ENCODE measurements at places on chromosomes 6 and 20.

GRCh38 chr20:25605148-25605547 lies 18.7 kb downstream of the NANP start:
- no peak for DNase-seq

DNA sequence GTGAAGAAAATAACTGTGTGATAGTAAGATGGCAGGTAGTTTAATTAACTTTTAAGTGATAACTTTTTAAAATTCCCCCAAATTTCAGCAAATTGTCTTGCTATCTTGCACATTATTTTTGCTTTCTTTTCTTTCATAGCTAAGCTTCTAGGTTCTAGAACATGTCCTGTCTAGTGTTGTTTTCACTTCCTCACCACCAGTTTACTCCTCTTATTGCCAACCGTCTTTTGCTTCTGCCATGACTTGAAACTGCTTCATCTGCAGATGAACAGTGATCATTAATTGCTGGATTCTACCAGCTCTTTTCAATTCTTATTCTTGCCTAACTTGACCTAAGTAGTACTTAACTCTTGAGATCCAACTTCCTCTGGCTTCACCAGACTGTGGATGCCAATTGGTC lies 137.8 kb downstream of the CENPW start:
- DNase-seq, result no peak

GRCh38 chr6:35550437-35550836 lies 37.7 kb upstream of the TULP1 start:
- no peak for DNase-seq

DNA sequence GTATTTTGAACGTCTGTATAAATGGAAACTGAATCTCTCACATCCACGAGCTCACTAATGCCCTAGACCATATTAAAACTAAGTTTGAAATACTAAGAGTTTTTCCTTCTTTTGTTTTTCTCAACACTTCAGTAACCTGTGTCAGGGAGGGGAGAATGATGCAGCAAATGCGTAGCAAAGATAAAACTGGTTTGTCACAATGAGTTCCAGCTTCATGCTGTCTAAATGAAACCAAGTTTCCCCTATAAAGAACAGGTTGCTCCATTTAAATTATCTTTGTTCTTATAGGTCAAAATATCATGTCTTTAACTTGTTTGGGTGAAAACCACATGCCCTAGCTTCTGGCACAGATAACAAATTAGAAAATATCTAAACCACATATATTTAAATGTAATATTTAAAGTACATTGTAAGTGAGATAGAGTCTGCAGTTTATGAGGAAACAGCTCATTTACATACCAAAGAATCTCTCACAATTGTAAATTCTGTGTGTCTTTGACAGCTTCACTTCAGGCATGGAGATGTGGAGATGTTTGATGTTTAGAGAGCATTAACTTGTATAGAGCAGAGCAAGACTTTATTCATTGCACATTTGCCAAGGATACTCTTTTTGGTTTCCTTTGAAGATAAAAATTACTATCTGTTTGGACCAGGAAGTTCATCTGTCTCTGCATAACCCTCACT lies 7.3 kb downstream of the TRDN start:
- no peak for DNase-seq

DNA sequence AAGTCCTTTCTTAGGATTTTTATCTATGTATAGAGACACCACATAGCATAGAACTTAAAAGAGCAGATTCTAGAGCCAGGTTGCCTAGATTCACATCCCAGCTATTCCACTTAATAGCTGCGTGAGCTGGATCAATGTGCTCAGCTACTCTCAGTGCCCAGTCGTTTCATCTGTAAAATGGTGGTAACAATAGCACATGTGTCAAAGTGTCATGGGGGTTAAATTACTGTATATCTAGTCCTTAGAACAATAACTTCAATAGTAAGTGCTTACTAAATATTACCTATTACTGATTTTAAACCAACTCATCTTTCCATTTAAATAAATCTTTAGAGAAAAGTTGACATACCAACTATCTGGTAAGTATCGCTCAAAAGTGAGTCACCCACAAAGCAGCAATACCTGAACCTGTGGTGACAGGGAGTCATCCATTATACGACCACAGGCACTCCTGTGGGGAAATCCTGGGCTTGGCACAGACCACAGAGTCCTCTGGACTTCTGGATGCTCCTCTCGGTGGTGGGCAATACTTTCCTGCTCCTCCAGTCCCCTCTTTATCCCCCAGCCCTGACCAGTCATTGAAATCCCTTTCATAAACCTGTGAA lies 154.8 kb downstream of the PDSS2 start:
- no peak for DNase-seq

GRCh38 chr20:17948442-17948841 lies 20.2 kb downstream of the SNX5 start:
- DNase-seq, result no peak

GRCh38 chr20:25178563-25179438 lies 16.7 kb upstream of the ENTPD6 start:
- DNase-seq, result no peak

- no peak for DNase-seq
Measured at GRCh38 chr6:161954699-161955276, 680.9 kb upstream of the AGPAT4 start.

DNA sequence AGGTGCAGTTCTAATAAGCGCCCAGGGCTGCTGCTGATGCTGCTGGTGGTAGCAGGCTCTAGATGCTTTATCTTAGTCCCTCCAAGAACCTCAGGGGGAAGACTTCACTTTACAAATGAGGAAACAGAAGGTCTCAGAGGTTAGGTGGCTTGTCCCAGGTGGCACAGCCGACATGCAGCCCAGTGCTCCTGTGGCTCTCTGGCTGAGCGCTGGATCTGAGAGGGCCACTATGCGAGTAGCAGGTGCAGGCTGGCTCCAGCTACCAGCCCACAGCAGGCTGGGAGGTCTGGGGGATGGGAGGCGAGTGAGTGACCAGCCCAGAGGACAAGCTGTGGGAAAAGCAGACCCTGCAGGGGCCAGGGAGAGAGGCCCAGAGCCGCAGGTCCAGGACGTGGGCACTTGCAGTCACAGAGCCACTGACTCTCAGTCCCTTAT lies 90.9 kb downstream of the PRND start:
- no peak for DNase-seq

DNA sequence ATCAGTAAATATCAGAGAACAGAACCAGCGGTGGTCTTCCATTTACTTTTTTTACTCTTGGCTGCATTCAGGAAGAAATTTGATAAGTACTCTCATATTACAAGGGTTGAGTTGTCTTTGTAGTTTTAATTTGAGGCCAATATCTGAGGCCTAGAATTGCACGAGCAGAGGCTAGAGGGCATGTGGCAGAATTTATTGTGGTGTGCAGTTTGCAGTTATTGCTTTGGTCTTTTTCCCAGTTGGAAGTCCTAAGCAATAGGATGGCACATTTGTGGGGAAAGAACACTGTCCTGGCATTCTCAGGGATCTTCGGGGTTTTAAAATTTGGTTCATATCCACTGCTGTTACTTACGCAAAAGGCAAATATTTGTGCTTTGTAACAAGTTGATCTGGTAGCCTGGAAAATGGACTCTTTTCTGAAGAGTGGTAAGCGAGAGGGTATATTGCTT lies 66.0 kb downstream of the CTNNBL1 start:
- DNase-seq, result no peak

GRCh38 chr6:157755746-157756411 lies 67.2 kb upstream of the SNX9 start:
- no peak for DNase-seq

DNA sequence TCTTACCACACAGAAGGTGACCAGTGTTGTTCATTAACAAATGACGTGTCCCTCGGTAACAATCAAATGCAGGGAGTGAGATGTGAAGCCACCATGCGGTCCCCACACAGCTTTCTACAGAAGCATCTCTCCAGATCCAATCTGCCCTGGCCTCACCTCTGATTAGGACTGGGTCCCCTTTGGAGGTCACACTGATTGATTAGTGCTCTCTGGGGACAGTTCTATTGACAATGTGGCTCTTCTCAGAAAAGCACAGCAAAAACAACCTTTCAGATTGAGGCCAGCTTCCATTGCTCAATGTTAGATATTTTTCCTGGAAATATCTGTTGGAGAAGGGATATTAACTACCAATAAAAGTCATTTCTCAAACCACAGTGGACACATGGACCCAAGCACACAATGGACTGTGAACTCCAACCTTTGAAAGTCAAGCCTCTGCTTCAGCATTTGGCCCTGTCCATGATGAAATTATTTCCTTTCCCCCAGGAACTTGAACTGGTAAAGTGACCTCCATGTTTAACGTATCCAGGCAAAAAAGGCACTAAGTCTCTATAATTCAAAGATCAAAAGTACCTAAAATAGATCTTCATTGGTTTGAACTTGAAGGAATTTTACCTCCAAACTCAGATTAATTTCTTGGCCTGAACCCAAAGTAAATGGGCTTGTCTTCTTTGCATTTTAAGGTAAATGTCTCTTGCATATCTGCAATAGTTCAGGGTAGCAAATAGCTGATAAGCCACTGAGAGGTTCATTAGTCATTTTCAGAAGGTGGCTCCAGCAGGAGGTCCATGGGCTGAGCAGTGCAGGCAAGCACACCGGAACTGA lies 118.5 kb downstream of the FOXA2 start:
- DNase-seq, result no peak

DNA sequence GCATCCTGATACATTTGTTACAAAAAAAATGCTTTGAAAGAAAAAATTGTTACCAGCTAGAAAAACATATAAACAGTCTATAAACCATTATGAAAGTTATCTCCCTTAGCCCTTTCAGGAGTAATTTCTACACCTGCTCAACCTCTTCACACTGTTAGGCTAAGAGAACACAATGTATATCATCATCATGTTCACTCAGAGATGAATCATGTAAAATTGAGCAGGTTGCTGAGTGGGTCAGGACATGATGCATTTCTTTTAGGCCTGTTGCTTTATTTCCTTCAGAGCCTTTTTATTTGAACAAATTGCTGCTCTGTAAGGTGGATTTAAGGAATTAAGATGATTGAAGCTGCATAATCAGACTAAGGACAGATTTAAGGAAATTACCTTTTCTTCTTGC lies 531.3 kb upstream of the MAN1A1 start:
- no peak for DNase-seq

- DNase-seq, result no peak
Measured at GRCh38 chr6:16656451-16656850, 104.8 kb downstream of the ATXN1 start.

- DNase-seq, result no peak
Measured at GRCh38 chr6:144307880-144308279, 22.7 kb downstream of the UTRN start.

- no peak for DNase-seq
Measured at GRCh38 chr6:1597121-1597744, 12.5 kb upstream of the FOXC1 start.

- DNase-seq, result no peak
Measured at GRCh38 chr20:40895182-40895581, 133.4 kb upstream of the TOP1 start.

- peak; percentile 7 for DNase-seq
Measured at GRCh38 chr6:7468382-7469081, 72.9 kb upstream of the DSP start.

- DNase-seq, result no peak
Measured at GRCh38 chr6:15338476-15338875, 92.6 kb downstream of the JARID2 start.

DNA sequence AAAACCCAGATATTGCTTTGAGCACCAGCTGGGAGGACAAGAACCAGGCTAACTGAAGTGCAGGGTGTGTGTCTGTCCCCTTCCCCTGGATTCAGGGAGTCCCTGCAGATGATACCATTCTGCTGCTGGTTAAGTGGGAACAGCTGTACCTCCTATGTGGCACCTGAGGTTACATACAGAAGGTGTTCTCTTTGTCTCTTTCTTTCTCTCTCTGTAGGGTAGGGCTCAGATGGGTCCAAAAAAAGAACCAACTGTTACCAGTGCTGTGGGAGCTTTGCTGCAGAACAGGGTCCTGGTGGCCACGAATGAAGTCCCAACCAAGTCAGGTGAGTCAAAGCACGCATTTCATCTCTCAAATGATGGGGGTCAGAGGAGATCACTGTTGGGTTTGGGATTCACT lies 38.6 kb downstream of the ZC2HC1B start:
- DNase-seq, result no peak

GRCh38 chr6:84774157-84774984 lies 10.0 kb upstream of the TBX18 start:
- DNase-seq, result no peak

- peak; percentile 25 for DNase-seq
Measured at GRCh38 chr20:48287021-48287494, 501.8 kb upstream of the SULF2 start.

- peak; percentile 47 for DNase-seq
Measured at GRCh38 chr6:152380993-152381898, 255.9 kb downstream of the SYNE1 start.

DNA sequence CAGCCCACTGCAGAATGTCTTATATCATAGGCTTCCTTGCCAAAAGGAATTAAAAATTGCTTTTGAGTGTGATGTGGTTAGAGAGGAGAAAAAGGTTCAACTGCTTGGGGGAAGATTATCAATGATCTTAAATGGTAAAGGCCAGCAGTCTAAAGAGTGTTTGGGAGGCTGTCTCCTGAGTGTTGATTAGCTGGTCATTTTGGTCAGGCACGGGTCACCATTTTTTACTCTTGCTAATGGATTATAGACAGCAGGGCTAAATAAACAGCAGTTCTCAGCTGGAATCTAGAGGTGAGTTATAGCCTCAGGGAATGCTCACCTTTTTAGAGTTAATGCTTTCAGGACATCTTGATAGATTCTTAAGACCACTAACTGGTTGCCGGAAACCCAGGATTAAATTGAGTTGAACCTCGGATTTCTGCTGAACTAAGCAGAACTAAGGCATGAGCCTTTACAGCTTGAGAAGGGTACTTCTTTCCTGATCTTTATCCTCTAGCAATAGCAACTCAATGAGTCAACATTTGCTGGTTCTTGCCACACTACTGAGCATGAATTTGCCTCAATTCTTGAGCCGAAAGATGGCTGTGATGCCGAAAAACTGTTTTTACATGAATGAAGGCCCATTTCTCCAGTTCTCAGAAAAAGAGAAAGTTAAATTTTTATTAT lies 120.4 kb downstream of the LRRC1 start:
- DNase-seq, result no peak

DNA sequence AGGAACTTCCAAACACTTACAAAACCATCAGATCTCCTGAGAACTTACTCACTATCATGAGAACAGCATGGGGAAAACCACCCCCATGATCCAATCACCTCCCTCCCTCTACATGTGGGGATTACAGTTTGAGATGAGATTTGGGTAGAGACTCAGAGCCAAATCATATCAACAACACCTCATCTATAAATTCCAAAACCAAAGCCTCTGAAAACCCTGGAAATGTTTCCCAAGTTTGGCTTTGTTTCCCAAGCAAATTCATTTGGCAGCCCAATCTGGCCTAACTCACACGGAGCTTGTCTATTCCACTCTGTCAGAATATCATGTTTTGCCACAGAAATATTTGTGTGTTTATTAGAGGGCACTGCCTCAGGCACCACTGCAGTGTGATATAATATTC lies 142.6 kb downstream of the COL9A1 start:
- no peak for DNase-seq

- no peak for DNase-seq
Measured at GRCh38 chr20:40978761-40979160, 49.9 kb upstream of the TOP1 start.

- DNase-seq, result peak; percentile 2
Measured at GRCh38 chr20:8901237-8902025, 167.5 kb upstream of the PLCB4 start.

- DNase-seq, result no peak
Measured at GRCh38 chr6:96777113-96777512, 60.2 kb downstream of the GPR63 start.

Measured in globus pallidus (tissue), 1 donor.